ENCODE measurements at places on chromosomes 3 and 15.

- no peak for DNase-seq
Measured at GRCh38 chr3:64954995-64955636, 267.3 kb upstream of the ADAMTS9 start.

DNA sequence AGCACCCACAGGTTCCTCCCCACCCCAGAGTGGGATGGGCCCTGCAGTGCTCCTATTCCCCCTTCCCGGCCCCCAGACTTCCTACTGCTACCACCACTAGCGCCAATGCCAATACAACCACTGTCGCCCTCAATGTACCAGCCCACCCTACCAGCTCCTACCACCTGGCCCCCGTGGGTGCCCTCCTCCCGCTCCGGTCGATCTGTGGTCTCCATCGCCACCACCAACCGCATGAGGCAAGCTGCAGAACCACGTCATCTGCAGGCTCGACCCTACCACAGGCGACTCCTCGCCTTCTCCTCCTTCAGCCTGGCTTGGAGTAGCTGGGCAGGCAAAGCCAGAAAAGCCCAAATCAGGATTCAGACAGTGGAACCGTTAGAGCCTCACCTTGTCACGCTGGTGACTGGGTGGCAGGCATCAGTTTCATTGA, 179.3 kb downstream of the POTEB3 start:
- no peak for DNase-seq

DNA sequence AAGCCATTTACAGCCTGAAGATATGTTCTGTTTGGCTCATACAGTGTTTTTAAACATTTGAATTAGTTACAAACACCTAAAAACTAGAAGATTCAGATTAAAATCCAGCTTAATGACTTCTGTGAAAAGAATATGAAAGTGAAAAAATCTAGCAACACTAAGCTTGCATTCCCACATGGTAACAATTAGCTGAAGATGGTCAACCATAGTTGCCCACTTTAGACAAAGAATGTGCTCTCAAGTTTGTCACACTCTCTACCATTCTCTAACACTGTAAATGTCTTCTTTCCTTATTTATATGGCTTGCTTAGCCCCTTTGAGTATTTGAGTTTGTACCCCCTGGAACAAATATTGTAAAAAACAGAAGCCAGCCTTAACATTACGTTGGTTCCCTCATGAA, 32.7 kb downstream of the HDGFL3 start:
- no peak for DNase-seq

- no peak for DNase-seq
Measured at GRCh38 chr3:34258271-34258998, 460.0 kb downstream of the PDCD6IP start.

DNA sequence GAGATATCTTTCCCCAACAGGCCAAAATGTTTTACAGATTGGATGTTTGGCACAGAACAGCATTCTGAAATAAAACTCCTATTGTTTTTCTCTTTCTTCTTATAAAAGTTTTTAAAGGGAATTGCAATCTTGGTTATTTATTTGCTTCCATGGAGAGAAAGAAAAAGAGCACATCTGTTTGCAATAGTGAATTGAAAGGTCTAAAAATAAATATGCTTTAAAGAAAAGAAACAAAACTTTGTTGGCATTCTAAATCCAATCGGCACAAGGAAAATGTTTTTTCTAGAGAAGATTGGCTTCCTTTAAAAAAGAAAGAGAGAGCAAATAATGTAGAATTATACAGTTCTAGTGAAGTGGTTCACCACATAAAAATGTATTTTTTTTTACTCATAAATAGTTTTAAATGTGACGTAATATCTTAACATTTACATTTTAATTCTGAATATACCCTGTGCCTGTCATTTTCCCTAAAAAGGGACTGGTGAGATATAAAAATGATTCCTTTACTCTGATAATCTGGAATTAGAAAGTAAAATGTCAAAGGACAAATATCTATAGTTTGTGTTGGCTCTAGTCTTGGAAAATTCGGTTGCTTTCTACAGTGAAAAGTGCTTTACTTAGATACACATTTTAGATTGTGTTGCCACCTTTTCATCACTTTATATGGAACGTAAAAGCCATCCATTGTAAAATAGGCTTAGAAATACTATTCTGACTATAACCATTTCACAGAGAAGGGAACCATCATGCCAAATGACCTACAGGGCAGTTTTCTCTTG, 257.4 kb upstream of the CBLB start:
- no peak for DNase-seq

GRCh38 chr15:40313531-40314398, 6.0 kb upstream of the PLCB2 start:
- DNase-seq, result no peak
